Bronchus fibroblast of lung (primary cell): ENCODE measurements at places on chromosomes 2 and 18. TPM values are rescaled to one million over a fixed set of nuclear protein-coding genes. Genes with fewer than 3 reads are reported as not detected.

RETSAT gene
- 33.5 and 39.2 TPM in 2 replicates for total RNA-seq

CCDC121 gene
- 1.0 and 1.2 TPM in 2 replicates for total RNA-seq

NPHP1 gene
- total RNA-seq: 4.9 and 8.4 TPM in 2 replicates

NTSR2 gene
- not detected in 2 replicates for total RNA-seq

LRP2 gene
- not detected in 2 replicates for total RNA-seq

LMAN2L gene
- total RNA-seq: 16.8 and 20.2 TPM in 2 replicates

INHBB gene
- total RNA-seq: not detected in 2 replicates

ANKRD30B gene
- total RNA-seq: under 0.01 TPM in 1 of 2 replicates, not detected in the other

TUBA3E gene
- total RNA-seq: not detected in 2 replicates

ANKRD29 gene
- total RNA-seq: 0.67 and 0.89 TPM in 2 replicates

KCTD18 gene
- total RNA-seq: 11.6 and 12.3 TPM in 2 replicates

KLHL41 gene
- total RNA-seq: 0.30 and 0.34 TPM in 2 replicates
